ENCODE measurements at places on chromosomes 6 and 20. TPM values are rescaled to one million over a fixed set of nuclear protein-coding genes. Genes with fewer than 3 reads are reported as not detected.

NKAIN4 gene
- total RNA-seq = not detected

ULBP3 gene
- 0.52 TPM for total RNA-seq

GRCh38 chr6:36025932-36026327, 1.5 kb upstream of the SLC26A8 start:
- DNase-seq = no peak

- no peak for DNase-seq
Observed at GRCh38 chr6:113755449-113756289, 101.5 kb upstream of the MARCKS start.

- no peak for DNase-seq
Observed at GRCh38 chr6:168575346-168576098, 134.5 kb downstream of the SMOC2 start.

- DNase-seq = no peak
Observed at GRCh38 chr6:158507174-158507573, 52.7 kb upstream of the TMEM181 start.
